ENCODE measurements at places on chromosomes 1 and 21.

GRCh38 chr21:46191257-46191685 lies 7.0 kb upstream of the SPATC1L start:
- peak; percentile 49 for DNase-seq

DNA sequence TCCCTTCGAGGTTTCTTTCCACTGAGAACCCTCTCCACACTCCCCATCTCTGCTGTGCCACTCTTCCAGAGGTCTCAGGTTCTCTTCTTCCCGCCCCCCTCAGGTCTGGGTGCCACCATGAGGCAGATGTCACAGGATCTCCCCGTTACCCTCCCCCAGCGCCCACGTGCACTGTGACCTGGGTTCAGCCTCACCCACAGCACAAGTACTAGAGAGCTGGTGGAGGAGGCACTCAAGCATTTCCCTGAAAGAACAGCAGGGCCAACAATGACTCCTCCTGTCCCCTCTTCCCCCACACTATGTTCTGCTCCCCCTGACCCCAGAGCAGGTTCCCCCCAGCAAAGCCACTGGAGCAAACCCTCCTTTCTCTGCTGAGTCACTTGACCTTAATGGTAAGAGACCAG lies 14.3 kb downstream of the PLEKHA6 start:
- no peak for DNase-seq

- DNase-seq = no peak
These were observed 3.5 kb downstream of the KRTAP10-9 start for GRCh38 chr21:44630440-44630839.

DNA sequence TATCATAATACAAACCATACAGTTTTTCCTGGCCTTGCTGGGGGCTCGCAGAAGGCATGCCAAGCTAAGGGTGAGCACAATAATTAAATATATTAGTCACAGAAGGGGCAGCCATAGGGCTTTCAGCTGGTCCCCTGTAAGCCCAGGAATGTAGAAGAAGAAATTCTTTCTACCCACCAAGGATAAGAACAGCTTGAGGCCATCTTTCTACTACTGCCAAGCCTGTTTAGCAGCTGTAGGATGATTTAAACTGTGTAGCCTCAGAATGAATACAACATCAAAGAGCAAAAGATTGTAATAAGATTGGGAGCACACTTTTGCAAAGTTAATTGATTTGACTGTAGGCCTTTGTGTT lies 171.5 kb downstream of the LRRC7 start:
- no peak for DNase-seq

DNA sequence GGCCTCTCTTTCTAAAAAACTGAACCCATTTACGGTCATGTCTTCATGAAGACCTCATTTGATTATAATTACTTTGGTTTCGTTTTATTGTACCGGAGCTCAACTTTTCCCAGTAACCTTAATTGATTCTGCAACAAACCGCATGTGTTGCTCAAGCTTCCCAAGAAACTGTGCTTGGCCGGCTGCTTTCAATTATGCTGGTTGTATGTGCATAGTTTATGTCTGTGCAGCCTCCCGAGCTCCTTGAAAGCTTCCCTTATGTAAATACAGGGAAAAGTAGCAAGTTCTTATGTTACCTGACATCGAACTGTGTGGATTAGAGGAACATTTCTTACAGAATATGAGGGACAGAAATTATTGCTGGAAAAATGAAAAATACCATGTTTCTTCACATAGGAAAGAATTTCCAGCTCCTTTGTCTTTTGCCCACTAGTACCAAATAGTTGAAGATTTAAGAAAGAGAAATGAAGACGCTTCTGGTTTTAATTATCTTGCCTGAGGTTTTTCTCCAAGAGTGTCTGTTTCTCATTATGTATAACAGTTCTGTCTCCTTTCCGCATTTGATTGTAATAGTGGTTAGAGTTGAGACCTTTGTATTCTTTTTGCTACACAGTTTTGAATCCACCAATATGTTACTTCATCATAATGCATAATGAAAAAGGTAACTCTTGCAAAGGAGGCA lies 2.1 kb downstream of the VCAM1 start:
- no peak for DNase-seq

DNA sequence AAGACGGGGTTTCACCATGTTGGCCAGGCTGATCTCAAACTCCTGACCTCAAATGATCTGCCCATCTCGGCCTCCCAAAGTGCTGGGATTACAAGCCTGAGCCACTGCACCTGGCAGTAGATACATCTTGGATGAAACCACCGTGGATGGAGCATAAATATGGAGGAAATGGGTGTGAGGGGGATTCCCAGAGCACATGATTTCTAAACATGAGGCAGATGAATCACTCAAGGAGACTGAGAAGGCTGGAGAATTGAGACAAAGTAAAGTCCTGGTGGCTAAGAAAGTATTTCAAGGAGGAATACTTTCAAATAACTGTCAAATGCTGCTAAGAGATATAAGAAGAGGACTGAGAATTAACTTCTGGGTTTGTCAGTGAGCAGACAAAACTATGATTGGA lies 5.4 kb upstream of the PGBD5 start:
- no peak for DNase-seq
